Activated CD8-positive, alpha-beta memory T cell treated with anti-CD3 and anti-CD28 coated beads for 4 hours (primary cell): ENCODE measurements at places on chromosomes 2 and 18.

DNA sequence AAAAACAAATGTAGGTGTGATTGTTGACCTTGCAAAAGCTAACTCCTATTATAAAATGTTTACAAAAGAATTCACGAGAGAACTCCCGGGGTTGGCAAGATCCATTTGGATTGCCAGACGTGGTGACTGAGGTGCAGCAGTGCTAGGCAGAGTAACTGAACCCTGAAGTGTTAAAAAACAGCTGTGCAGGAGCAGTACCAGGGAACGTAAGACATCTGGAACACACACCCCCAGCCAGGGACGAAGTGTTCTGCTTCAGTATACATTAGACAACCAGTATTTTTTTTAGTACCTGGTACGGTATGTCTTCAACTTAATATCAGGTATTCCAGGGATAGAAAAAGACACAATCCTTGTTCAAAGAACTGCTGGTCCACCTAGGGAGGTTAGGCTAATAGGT, 272.1 kb upstream of the EPAS1 start:
- no peak for DNase-seq

DNA sequence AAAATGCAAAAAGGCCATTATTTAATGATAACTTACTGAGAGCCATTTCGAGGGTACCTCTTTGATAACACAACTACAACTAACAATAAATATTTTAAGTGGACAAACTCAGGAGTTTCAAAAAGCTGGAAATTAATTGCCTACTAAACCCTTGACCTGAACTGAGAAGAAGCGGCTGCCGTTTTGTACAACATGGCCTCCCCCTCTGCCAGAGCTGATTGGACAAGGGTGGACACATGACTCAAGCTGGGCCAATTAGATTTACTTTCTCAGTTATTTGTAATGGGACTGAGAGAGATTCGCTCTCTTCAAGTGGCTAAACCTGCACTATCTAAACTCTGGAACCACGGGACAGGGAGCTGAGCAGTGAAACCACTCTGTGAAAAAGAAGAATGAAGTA, 135.9 kb upstream of the SERPINE2 start:
- DNase-seq = no peak

- no peak for DNase-seq
Observed at GRCh38 chr2:106944215-106944614, 58.2 kb upstream of the ST6GAL2 start.

GRCh38 chr2:189514104-189514503, 66.5 kb downstream of the SLC40A1 start:
- DNase-seq = no peak

DNA sequence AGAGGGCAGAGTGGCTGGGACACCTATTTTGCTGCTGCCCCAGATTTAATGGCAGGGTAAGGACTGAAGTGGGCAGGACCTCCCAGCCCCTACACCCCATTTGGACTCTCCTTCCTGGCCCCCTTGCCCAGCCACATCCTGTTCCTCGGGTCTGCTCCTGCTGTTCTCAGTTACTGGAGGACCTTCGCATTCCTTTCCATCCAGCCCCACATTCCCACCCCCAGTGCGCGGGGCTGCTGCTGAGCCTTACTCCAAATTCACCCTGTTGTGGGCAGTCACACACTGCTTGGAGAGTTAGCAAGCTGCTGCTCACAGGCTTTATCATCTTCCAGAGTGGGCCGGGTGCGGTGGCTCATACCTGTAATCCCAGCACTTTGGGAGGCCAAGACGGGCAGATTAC, 75.2 kb upstream of the SLC14A2 start:
- DNase-seq = no peak

DNA sequence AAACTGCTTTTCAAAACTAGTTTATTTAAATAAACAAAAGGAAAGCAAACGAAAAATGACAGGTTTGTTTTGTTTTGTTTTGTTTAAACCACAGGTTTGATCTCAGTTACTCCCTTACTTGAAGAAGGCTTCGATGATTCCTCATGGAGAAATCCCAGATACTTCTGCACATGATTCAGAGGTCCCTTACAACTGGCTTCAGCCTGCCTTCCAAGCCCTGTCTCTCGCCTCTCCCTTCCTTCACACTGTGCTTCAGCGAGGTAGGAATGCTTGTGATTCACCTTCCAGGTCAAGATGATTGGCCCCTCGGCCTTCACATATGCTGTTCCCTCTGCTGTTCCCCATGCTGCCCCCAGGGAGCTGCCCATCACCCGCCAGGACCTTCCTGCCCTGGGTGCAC, 104.1 kb upstream of the ITGA6 start:
- no peak for DNase-seq

GRCh38 chr2:150663143-150663542, 175.7 kb upstream of the RND3 start:
- DNase-seq = no peak

DNA sequence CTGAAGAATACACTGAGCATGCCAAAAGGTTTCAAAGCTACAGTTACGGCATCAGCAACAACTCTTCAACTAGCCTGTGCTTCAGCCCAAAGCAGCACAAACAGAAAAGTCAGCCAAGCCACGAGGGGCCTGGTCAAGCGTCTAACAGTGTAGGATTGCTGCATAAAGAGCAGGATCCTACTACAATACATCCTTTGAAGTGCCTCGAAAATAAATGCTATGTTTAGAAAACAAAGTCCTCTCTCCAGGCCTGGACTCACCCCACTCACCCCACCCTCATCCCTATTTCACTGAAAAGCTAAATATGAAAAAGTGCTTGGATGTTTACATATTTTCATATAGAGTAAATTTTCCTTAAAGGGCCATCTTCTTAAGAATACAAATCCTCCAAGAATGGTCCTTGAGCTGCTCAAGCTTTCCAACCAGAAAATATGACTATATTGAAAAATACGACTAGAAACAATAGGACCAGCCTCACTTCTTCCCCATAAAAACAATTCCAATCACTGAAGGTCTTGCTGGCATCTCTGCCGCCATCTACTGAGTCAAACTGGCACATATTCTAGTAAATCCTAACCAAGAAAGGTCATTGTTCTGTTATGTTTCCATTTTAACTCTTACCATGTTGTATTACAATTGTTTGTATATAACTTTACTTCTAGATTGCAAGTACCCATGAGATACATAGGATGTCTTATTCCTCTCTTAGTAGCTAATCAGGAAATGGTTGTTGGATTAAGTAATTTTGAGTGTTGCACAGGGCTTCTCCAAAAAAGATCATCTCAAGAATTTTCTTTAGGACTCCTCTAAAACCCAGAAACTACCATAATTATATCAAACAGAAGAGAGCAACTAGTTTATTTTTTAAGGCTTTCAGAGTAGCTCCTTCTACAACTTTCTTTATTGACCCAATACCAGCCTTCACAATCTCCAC, 63.6 kb downstream of the CLHC1 start:
- no peak for DNase-seq

DNA sequence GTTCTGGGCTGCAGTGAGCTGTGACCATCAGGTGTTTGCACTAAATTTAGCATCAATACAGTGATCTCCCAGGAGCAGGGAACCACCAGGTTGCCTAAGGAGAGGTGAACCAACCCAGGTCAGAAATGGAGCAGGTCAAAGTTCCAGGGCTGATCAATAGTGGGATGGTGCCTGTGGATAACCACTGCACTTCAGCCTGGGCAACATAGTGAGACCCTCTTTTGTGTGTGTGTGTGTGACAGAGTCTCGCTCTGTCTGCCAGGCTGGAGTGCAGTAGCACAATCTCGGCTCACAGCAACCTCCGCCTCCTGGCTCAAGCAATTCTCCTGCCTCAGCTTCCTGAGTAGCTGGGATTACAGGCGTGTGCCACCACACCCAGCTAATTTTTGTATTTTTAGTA, 163.7 kb upstream of the SERTAD2 start:
- no peak for DNase-seq

DNA sequence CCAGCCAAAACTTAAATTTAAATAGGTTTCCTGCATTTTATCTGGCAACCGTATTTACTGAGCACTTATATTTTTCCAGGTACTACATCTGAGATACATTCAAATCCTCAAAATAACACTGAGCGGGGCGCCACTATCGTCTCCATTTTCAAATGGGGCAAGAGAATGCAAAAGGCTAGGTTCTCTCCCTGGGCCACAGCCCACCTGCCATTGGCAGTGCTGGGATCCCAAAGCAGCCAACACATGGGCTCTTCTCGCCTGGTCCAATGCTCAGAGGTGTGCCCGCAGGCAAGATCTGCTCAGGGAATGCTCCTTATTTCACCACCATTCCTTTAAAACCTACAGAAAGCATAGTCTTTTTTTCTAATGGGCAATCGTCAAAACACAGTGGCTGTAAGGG, 11.3 kb upstream of the ID2 start:
- no peak for DNase-seq

- DNase-seq = no peak
Observed at GRCh38 chr2:197170208-197170607, 140.4 kb downstream of the ANKRD44 start.

DNA sequence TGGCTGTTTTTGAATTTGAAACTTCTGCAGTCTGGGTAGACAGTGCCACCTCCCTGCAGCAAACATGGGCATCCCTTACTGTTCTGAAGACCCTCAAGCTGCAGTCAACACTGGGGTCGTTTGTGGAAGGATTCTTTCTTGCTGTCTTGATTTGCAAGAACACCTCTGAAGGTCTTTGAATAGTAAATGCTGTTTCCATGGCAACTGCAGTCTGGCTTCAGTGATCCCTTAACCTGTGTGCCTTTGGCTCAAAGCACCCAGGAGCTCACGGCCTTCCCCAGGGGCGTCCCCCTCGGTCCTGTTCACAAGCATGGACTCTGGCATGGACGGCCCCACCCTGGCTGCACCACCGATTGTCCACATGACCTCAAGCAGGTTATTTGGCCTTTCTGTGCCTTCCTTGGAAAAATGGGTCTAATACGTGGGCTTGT, 38.3 kb downstream of the LRRFIP1 start:
- DNase-seq = no peak
